ENCODE measurements at places on chromosomes 6 and 20. TPM values are rescaled to one million over a fixed set of nuclear protein-coding genes. Genes with fewer than 3 reads are reported as not detected.

The MTFR2 gene
- total RNA-seq, result 0.94 TPM

The OVOL2 gene
- total RNA-seq, result 0.62 TPM

The C6orf132 gene
- total RNA-seq, result not detected

The R3HDML gene
- not detected for total RNA-seq

The DYNLT1 gene
- total RNA-seq, result 75.6 TPM

The SOX4 gene
- 370 TPM for total RNA-seq

The NFKBIL1 gene
- total RNA-seq, result 21.7 TPM

The SRMS gene
- not detected for total RNA-seq

All from occipital lobe (tissue), 3 donors.